GM12892 (cell line): ENCODE measurements at places on chromosomes 11 and 22.

DNA sequence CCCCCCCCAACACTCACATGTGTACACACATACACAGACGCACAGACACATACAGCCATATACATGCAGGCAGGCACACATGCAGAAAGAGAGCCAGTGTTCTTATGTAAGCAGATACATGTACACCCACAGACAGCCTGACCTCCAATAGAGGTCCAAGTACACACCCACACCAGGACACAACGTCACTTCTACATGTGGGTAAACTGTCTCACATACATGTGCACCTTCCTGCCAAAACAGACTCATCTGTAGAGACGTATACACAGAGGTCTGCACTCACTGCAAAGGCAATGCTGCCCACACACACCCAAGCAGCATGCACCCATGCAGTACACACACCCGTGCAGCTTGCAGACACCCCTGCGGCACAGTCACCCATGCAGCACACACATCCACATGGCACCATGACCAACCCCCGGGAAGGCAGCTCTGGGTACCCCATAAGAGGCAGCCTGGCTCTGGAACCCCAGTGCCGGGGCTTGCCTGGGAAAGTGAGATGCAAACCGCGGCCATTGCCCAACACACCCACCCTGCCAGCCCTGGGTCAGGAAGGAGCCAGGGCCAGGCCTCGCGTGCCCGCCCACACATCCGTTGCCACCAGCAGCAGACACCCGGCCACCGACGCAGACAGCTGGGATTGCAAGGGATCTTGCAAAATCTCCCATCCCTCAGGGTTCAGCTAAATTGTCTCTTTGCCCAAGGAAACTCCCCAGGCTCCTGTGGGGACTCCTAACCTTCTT, 10.1 kb downstream of the CASTOR1 start:
- DNase-seq: no peak

GRCh38 chr11:28009996-28010395, 98.0 kb downstream of the KIF18A start:
- DNase-seq: no peak

GRCh38 chr11:85196968-85197367, 430.2 kb downstream of the DLG2 start:
- no peak for DNase-seq

GRCh38 chr11:45924927-45925326, 2.5 kb downstream of the LARGE2 start:
- no peak for DNase-seq

- DNase-seq: no peak
Observed at GRCh38 chr11:131242476-131243000, 127.9 kb upstream of the NTM start.

DNA sequence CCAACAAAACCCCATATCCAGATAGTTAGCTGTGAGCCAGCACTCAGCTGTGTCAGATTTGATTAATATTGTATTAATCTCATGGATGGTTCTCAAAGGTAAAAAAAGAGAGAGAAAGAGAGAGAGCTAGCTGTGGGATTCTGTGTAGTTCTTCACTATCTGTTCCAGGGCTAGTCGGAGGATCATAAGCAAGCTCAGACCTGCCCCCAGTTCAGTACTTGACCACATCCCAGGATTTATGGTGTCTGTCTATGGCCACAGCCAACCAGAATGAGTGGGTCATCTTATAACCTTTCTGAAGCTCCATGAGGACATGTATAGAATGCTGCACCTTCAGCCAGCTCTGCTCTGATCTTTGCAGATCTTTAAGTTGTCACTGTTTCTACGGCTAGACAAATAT, 13.5 kb upstream of the B3GNT6 start:
- DNase-seq: no peak

- DNase-seq: no peak
Observed at GRCh38 chr22:27416511-27417420, 384.8 kb downstream of the MN1 start.

- no peak for DNase-seq
Observed at GRCh38 chr11:72828692-72829101, 14.5 kb downstream of the ATG16L2 start.

DNA sequence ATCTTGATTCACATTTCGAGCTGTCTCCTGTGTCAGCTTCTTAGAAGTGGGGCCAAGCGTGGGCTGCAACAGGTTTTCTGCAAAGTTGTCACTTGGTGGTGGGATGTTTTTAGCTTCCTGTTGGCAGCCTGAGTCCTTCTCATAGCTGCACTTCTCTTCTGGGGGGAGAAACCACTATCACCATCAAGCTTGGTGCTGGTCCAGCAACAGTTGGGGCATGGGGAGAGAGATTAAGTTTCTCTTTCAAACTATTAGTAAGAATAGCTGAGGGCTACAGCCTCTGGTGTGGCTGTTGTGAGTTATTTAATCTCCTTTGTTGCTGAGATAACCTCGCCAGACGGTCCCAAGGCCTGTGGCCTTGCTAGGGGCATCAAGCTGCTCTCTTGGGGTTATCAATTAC, 123.3 kb upstream of the CRYBB3 start:
- no peak for DNase-seq

DNA sequence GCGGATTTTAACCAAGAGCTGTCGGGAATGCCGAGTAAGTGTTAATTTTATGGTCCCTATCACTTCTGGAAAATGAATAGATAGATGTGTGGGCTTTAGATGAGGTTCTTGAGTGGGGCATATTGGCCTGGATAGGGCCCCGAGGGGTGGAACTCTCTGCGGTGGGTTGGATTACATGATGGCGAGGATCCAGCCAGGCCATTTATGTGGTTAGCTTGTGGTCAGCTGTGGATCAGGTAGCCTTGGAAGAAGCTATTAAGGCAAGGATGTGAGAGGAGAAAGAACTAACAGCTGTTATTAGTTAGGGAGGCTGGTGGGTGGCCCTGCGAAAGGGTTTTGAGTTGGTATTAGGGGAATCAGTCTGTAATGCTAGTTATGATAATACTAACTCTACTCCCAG, 268.4 kb downstream of the NELL1 start:
- DNase-seq: no peak

GRCh38 chr11:108069947-108070346, 51.4 kb upstream of the ACAT1 start:
- DNase-seq: no peak

GRCh38 chr11:44003736-44004451, 43.9 kb upstream of the ACCSL start:
- no peak for DNase-seq

DNA sequence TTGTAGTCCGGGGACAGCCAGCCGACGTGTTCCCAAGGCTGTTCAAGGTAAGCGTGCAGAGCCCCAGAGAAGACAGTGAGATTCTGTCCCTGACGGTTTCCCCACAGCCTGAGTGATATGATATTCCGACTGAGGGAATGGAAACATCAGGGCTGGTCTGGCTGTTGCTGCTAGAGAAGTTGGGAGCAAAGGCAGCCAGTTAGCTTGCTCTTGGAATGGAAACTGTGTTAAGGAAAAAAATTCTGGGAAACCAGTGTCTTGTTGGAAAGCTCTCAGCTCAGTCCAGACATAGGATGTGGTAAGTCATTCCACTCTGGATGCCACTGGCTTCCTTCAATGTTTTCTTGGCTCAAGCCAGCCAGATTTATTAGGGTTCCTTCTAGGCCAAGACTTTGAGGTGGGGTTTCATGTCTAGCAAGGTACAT, 8.8 kb downstream of the CRY2 start:
- DNase-seq: no peak

GRCh38 chr22:46739094-46739870, 1.2 kb upstream of the CERK start:
- no peak for DNase-seq

DNA sequence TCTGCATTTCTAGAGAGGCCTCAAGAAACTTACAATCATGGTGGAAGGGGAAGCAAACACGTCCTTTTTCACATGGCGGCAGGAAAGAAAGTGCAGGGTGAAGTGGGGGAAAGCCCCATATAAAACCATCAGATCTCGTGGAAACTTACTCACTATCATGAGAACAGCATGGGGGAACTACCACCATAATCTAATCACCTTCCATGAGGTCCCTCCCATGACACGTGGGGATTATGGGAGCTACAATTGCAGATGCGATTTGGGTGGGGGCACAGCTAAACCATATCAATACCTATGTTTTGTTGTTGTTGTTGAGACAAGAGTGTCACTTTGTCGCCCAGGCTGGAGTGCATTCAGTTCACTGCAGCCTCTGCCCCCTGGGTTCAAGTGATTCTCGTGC, 29.9 kb downstream of the SFI1 start:
- no peak for DNase-seq

GRCh38 chr11:57800444-57801182, 39.0 kb downstream of the CTNND1 start:
- DNase-seq: peak; percentile 34

- no peak for DNase-seq
Observed at GRCh38 chr11:95373241-95373640, 142.2 kb upstream of the SESN3 start.

- no peak for DNase-seq
Observed at GRCh38 chr11:132590986-132591385, 941.3 kb downstream of the OPCML start.

DNA sequence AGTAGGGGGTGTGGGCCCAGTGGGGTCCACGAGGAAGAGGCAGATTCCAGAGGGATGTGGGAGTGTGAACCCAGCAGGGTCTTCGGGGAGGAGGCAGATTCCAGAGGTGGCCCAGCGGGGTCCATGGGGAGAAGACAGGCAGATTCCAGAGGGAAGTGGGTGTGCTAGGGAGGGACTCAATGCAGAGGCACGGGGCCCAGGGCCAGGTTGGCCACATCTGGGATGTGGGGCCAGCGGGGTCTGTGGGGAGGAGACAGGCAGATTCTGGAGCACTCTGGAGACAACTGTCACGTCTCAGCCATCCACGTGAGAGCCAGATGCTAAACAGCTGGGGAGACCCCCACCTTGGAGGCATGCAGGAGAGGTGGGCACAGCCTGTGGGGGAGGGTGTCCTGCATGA, 582.6 kb downstream of the TBC1D22A start:
- DNase-seq: no peak

- no peak for DNase-seq
Observed at GRCh38 chr22:27801202-27801615, 347 bp downstream of the MN1 start.

GRCh38 chr11:45921561-45922424, 663 bp upstream of the LARGE2 start:
- DNase-seq: peak; percentile 24

GRCh38 chr22:40107851-40108378, 69.8 kb upstream of the TNRC6B start:
- DNase-seq: no peak

- no peak for DNase-seq
Observed at GRCh38 chr11:7579361-7579791, 65.6 kb downstream of the PPFIBP2 start.

- DNase-seq: no peak
Observed at GRCh38 chr22:27874185-27874584, 44.9 kb downstream of the PITPNB start.

DNA sequence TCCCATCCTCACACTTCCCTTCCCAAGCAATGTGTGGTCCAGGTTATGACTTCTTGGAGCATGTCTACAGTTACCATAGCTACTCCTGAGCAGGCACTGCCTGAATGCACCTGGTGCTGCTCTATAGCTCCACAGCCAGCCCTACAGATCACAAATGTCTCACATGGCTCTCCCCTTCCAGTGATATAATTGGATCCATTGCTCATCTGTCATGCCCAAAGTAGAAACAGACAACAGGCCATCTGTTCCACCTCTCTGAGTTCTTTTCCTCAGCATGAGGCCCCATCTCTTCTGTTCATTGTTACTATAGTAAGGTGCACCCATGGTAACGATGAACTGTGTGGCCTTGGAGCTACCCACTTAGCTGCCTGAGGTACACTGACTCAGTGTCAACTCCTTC, 320.3 kb upstream of the ZC3H12C start:
- DNase-seq: no peak

GRCh38 chr11:63505857-63506528, at the start of gene LGALS12:
LGALS12 (plus strand) TSS chr11:63506084; CDS start chr11:63506459, 375 bp downstream.
- DNase-seq: no peak

- no peak for DNase-seq
Observed at GRCh38 chr11:114148013-114148382, 88.5 kb downstream of the ZBTB16 start.

DNA sequence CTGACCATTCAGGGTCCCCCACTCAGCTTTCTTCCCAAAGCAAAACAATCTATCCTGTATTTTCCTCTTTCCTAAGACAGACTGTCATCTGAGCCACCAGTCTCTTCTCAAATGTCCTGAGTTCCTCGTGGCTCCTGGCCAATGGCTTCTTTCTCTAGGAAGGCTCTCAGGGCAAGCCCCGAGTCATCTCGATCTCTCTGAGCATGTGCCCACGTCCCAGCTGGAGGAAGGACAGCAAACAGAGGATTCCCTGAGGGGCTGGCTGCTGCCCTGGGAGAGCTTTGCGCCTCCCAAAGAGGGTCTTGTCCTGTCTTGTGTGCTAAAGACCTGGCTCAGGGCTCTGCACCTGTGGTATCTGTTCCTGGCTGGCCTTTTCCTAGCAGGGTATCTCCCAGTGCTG, 8.3 kb downstream of the SLC37A2 start:
- DNase-seq: no peak

DNA sequence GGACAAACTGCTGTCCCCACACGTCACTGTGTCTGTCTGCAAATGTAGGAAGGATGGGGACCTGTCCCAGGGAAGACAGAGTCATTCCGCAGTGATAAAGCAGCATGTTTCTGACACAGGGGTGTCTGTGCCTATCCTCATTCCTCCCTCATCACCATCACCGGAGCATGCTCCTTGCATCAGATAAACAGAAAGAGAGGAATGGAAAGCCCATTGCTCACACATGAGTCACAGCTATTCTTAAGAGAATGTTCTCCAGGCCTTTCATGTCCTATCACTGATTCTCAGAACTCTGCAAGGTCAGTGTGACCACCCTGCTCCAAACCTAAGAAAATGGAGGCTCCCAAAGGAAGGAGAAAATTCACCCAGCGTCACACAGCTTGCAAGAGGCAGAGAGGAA, 38.9 kb downstream of the ZNF195 start:
- no peak for DNase-seq

GRCh38 chr11:134727204-134727603, 315.2 kb upstream of the B3GAT1 start:
- no peak for DNase-seq

- no peak for DNase-seq
Observed at GRCh38 chr11:103170865-103171264, 61.6 kb downstream of the DYNC2H1 start.

DNA sequence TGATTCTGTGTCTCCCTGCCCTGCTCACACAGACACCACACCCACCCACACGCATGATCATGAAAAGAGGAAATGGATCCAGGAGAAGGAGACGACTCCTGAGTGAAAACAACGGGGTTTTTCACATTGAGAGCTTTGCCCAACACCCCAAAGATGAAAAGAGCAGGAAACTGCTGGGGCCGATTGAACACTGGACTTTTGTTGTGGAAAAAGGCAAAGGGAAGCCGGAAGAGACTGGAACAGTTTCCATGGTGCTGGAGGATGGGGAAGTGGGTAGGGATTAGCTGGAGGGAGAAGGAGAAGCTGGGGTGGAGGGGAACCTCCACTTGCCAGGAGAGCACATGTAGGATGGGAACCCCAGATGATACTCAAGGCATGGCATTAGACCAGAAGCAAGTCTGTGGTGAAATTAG, 5.2 kb upstream of the SLC43A3 start:
- no peak for DNase-seq

DNA sequence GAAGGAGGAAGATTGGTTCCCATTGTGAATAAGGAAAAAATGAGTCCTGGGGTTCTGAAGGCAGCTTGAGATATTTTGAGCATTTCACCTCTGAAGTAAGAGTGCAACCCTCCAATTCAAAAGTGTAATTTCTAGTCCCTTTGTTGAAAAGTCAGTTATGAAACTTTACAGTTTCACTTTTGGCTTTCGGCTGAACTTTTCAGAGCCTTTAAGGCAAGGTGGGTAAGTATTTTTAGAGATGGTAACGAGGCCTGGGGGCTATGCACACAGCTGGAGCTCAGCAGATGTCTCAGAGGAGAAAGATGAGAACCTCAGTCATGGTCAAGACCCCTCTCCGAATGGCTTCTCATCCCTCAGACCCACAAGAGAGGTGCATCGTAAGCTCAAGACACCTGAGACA, 267.6 kb downstream of the KIRREL3 start:
- no peak for DNase-seq
